ENCODE measurements at places on chromosomes 12 and 14.

DNA sequence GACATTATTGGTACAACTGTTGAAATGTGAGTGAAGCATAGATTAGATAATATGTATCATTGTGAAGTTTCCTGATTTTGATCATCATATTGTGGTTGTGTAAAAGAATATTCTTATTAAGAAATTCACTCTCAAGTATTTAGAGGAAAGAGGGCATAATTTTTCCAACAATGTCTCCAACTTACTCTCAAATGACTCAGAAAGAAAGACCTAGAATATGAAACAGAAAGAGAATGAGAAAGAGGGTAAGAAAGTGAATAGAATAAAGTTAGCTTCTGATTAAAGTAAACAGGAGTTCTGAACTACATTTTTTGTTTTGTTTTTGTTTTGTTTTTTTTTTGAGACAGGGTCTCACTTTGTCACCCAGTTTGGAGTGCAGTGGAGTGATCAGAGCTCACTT is 123.0 kb downstream of the CPNE8 start:
- no peak for DNase-seq

DNA sequence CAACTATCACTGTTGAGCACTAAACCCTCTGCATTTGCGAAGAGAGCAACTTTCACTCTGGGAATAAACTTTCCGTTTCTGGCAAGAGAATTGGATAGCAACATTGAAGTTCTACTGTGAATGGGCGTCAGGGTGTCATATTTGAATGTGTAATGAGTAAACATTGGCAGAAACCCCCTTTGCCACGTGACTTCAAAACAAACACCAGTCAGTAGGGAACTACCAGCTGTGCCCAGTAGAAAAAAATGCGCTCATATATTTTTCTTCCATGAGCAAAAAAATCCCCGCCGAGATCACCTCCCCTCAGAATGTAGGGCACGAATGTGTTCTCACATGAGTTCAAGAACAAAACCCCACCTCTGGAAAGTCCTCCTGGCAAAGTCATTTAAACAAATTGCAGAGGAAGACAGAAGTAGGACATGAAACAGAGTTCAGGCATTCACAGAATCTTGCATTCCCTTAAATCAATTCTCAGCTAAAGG is 80.6 kb downstream of the BTG1 start:
- DNase-seq, result peak; percentile 11

- no peak for DNase-seq
Observed at GRCh38 chr14:90575336-90575735, 178.5 kb downstream of the CALM1 start.

GRCh38 chr14:30532264-30532663 is 26.7 kb upstream of the G2E3 start:
- DNase-seq, result no peak

Data from caudate nucleus (tissue), 63 donors.